ENCODE measurements at places on chromosomes 3 and 15.

GRCh38 chr3:148191966-148192365 lies 505.7 kb upstream of the AGTR1 start:
- no peak for DNase-seq

- DNase-seq = no peak
These were observed 18.2 kb upstream of the PRR23E start for GRCh38 chr3:127174715-127175140.

- DNase-seq = no peak
These were observed 6.3 kb upstream of the CA12 start for GRCh38 chr15:63387748-63388493.

GRCh38 chr3:176935194-176935888 lies 261.9 kb downstream of the TBL1XR1 start:
- DNase-seq = no peak

GRCh38 chr3:54426381-54426780 lies 304.0 kb downstream of the CACNA2D3 start:
- no peak for DNase-seq

DNA sequence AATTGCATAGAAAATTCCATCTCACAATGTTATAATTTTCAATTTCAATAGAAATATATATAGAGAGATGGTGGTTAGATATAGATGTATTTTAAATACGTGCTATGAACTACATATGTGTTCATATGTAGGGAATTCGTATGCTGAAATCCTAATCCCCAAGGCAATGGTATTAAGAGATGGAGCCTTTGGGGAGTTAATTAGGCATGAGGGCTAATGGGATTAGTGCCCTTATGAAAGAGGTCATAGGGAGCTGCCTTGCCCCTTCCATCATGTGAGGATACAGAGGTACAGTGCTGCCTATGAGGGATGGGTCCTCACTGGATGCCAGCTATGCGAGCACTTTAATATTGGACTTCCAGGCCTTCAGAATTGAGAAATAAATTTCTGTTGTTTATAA lies 79.6 kb upstream of the CCDC54 start:
- DNase-seq = no peak

GRCh38 chr15:68543165-68544008 lies 35.4 kb upstream of the CORO2B start:
- peak; percentile 86 for DNase-seq

DNA sequence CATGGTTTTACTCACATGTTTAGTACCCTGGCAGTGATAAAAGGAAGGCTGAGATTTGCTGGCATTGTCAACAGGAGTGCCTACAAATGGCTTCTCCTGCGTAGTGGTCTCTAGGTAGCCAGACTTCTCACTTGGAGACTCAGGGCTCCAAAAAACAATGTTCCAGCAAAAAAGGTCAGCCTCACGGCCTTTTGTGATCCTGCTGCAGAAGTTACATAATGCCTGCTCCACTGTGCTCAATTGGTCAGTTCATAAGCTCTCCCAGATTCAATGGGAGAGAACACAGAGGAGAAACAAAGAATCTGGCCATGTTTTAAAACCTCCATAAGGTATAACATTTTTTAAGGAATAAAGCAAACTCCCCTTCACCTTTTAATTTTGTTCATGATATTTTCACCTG lies 76.1 kb upstream of the CMSS1 start:
- DNase-seq = no peak

Measured in urothelium cell line (cell line).